CD4-positive, alpha-beta T cell (primary cell): ENCODE measurements at places on chromosomes 4 and X.

- no peak for DNase-seq
These were observed 41.0 kb downstream of the RS1 start for GRCh38 chrX:18630934-18631333.

- DNase-seq, result no peak
These were observed 127.6 kb upstream of the GATB start for GRCh38 chr4:151888367-151888866.

- no peak for DNase-seq
These were observed 87.5 kb downstream of the GLRA2 start for GRCh38 chrX:14616836-14617235.

DNA sequence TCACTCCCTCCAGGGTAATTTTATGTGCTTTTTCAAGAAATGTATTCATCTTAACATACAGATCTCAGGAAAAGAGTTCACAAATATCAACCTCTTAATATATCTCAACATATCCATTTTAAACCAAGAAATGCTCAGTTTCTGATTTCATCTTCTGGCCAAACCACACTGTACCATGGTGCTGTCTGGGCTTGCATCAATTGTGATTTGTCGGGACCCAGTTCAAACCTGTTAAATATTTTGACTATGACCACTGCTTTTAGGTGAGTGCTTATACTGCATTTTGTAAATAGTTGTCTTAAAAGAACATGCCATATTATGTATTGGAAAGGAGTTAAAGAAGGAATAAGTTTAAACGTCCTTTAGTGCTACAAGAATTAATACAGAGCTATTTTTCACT lies 352.1 kb downstream of the SPOCK3 start:
- no peak for DNase-seq

GRCh38 chr4:112055100-112055499 lies 90.2 kb upstream of the FAM241A start:
- DNase-seq, result no peak

GRCh38 chrX:12292996-12293765 lies 154.9 kb downstream of the FRMPD4 start:
- no peak for DNase-seq

GRCh38 chr4:16217300-16218051 lies 8.8 kb downstream of the TAPT1 start:
- DNase-seq, result no peak

- no peak for DNase-seq
These were observed 15.7 kb downstream of the PRKX start for GRCh38 chrX:3697701-3698279.
